Forelimb muscle (tissue), 1 donor: ENCODE measurements at places on chromosomes 12 and 14. TPM values are rescaled to one million over a fixed set of nuclear protein-coding genes. Genes with fewer than 3 reads are reported as not detected.

IL31 gene
- not detected for polyA plus RNA-seq

OR6J1 gene
- polyA plus RNA-seq, result 0.13 TPM

BDKRB1 gene
- polyA plus RNA-seq, result 0.65 TPM

POLE2 gene
- 9.3 TPM for polyA plus RNA-seq

CLEC1B gene
- 0.19 TPM for polyA plus RNA-seq

DNA sequence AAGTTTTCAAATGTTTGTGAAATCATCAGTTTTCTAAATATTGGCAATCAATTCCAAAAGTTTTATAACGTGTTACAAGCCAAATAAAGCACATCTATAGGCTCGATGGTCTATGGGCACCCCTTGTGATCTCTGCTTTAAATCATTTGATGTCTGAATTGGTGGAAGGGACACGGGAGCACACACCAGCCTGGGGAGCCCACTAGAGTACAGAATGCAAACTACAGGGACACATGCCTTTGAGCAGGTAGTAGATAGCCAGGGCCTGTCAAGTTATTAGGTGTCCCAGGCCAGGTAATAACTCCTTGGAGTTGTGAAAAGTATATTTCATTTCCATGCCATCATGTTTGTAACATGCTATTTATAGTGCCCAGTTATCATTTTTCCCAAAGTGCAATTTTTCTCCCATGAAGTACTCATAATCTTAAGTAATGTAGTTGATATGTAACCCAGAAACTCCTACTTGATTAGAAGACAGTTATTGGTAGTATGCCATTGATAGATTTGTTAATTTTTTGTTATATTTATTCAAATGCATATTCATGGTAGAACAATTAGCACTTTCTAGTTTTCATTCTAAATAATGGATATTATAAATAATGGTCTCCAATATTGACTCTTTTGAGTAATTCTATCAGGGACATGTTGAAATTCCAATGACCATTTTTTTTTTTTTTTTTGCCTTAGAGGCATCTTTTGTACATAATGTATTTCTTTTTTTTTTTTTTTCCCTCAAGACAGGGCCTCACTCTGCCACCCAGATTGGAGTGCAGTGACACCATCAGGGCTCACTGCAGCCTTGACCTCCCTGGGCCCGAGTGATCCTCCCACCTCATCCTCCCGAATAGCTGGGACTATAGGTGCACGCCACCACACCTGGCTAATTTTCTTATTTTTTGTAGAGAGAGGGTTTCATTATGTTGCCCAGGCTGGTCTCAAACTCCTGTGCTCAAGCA lies 96.9 kb upstream of the FGD4 start:
- no peak for DNase-seq

- DNase-seq, result no peak
Measured at GRCh38 chr14:68210729-68211299, 391.2 kb downstream of the RAD51B start.

- no peak for DNase-seq
Measured at GRCh38 chr14:67627519-67627918, 7.8 kb downstream of the ARG2 start.

GRCh38 chr12:47707905-47708543 lies 2.2 kb upstream of the RPAP3 start:
- no peak for DNase-seq

DNA sequence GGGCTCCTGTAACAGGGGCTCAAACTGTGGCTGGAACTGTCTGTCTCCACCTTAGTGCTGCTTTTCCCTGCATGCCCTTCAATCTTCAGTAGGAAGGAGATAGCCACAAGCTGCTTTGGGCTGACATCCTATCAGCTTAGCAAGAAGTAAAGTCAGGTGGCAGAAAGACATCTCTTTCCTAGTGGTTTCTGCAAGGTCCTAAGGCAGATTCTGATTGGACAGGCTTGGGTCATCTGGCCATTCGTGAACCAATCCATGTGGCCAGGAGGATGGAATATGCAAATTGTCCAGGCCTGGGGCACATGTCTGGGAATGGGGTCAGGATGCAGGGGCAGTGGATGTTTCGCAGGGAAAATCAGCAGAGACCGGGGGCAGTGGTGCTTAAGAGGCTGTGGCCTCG lies 5.2 kb downstream of the RITA1 start:
- DNase-seq, result no peak

- DNase-seq, result no peak
Measured at GRCh38 chr12:12791756-12792369, 6.4 kb downstream of the APOLD1 start.

DNA sequence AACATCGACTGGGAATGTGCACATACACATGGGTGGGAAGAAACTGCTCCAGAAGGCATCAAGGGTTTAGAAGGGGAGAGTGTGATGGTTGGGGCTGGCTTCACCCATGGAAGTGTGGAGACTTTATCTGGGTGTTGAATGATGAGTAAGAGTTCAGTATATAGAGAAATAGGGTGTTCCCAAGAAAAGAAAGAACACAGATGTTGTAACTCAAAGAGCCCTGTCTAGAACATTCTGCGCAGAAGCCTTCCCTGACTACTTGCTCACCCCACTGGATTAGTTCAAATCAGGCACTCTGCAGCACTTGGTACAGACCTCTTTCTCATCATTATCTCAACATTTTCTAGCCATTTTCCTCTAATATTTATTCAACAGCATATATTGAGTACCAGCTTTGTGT lies 491.7 kb downstream of the SNAPC1 start:
- no peak for DNase-seq
